ENCODE measurements at places on chromosomes 7 and 10. TPM values are rescaled to one million over a fixed set of nuclear protein-coding genes. Genes with fewer than 3 reads are reported as not detected.

GRCh38 chr7:100122067-100122466, 2.6 kb downstream of the CNPY4 start:
- peaks cover 19% of the 10 kb centered on the region for H3K4me1 ChIP-seq
- H3K36me3 ChIP-seq, result peaks cover 22% of the 10 kb centered on the region
- no peak overlapping the region for H3K4me3 ChIP-seq

GRCh38 chr10:119770928-119771327, 45.1 kb downstream of the INPP5F start:
- H3K4me3 ChIP-seq, result no peak overlapping the region
- H3K27ac ChIP-seq, result no peak overlapping the region
- H3K4me1 ChIP-seq, result no peaks in the 10 kb centered on the region
- no peaks in the 10 kb centered on the region for H3K27me3 ChIP-seq
- no peak for DNase-seq
- H3K36me3 ChIP-seq, result no peaks in the 10 kb centered on the region

DNA sequence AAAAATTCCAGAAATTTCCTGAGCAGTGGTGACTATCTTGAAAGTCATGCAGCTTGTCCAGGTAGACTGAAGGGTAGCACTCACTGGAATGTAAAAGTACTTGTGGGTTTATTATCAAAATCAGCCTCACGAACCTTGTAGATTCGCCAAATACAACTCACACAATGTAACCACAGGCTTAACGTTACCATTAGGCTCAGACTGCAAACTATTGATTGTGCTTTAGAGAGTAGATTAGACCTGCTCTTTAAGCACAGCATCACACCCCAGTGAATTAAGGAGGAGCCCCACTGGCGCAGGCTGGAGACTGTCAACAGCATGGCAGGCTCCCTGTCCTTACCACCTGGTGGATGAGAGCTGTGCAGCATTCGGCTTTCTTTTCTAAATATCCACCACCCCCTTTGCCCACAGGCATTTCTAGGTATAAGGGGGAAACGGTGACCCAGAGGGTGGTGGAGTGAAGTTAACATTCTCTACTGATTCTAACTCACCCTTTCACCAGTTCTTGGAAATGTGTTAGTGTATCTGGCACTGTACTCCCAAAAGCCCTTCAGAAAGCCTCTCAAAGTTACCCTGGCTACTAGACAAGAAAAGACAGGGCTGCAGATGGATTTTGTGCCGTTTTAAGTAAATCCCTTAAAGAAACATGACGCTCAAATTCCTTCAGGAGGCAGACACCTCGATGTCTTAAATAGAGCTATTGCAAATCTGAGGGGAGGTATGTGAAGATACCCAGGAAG, 56.6 kb downstream of the GSDME start:
- H3K27me3 ChIP-seq, result no peaks in the 10 kb centered on the region
- no peak overlapping the region for H3K4me3 ChIP-seq
- no peaks in the 10 kb centered on the region for H3K36me3 ChIP-seq
- DNase-seq, result peak; percentile 48

GRCh38 chr10:28276384-28276783, 26.5 kb downstream of the MPP7 start:
- H3K4me1 ChIP-seq, result no peaks in the 10 kb centered on the region
- DNase-seq, result no peak
- H3K36me3 ChIP-seq, result no peaks in the 10 kb centered on the region
- no peak overlapping the region for H3K27ac ChIP-seq

- peak; percentile 43 for DNase-seq
- no peaks in the 10 kb centered on the region for H3K27me3 ChIP-seq
- peak overlapping the region; percentile 62 for H3K4me3 ChIP-seq
- peaks cover 21% of the 10 kb centered on the region for H3K4me1 ChIP-seq
- H3K27ac ChIP-seq, result no peak overlapping the region
These were observed 569 bp downstream of the ZNF316 start for GRCh38 chr7:6637544-6638229.

DNA sequence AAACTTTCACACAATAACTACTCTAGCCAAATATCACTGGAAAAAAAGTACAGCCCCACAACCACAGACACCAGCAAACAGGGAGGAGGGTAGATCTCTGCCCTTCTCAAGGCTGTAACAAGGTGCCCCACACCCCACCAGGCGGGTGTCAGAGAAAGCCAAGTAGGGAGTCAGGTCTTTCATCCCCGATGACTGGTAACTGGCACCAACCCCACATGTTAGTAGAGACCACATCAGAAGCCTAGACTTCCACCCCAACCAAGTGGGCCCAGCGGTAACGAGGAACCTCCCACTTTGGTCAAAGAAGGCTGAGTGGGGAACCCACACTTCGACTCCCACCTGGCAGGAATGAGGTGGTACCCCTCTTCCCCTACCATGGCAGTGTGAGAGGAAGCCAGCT, 16.4 kb upstream of the RUFY2 start:
- no peak overlapping the region for H3K4me3 ChIP-seq
- DNase-seq, result no peak
- H3K27ac ChIP-seq, result no peak overlapping the region
- H3K4me1 ChIP-seq, result no peaks in the 10 kb centered on the region
- no peaks in the 10 kb centered on the region for H3K27me3 ChIP-seq

DNA sequence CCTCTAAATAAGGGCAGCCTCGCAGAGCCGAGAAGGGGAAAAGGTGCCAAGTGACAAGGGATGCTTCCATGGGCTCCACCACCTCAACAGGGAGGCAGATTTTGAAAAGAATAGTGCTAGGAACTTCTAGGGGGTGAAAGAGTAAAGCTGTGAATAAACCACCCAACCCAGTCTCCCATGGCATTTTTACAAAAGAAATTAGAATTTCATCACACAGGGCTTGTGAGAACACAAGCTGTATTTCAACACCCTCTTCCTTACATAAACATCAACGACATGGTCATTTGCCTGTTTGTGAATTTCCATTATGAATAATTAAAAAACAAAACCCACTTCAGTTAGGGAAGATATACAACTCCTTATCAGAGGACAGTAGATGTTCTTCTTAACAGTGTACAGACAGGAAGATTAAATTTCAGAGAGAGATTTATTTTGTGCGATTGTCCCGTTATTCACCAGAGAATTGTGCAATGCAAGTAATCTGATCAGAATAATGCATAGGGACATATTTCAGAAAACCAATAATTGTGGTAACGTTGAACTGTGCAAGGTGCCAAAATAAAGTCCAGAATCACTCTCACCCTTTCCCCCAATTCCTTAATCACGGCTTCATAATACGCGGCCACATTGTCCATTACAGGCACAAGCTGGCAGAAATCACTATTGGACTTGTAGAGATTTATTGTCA, 207.8 kb upstream of the MGMT start:
- peak; percentile 20 for DNase-seq
- H3K27me3 ChIP-seq, result no peaks in the 10 kb centered on the region
- no peaks in the 10 kb centered on the region for H3K36me3 ChIP-seq

GRCh38 chr10:110821508-110821907, 50.2 kb upstream of the PDCD4 start:
- H3K4me3 ChIP-seq, result peak overlapping the region; percentile 20
- peaks cover 67% of the 10 kb centered on the region for H3K4me1 ChIP-seq
- no peaks in the 10 kb centered on the region for H3K36me3 ChIP-seq
- peak overlapping the region; percentile 92 for H3K27ac ChIP-seq

- H3K27me3 ChIP-seq, result no peaks in the 10 kb centered on the region
- H3K4me3 ChIP-seq, result no peak overlapping the region
- H3K27ac ChIP-seq, result no peak overlapping the region
- no peak for DNase-seq
- no peaks in the 10 kb centered on the region for H3K4me1 ChIP-seq
- no peaks in the 10 kb centered on the region for H3K36me3 ChIP-seq
These were observed 54.6 kb downstream of the CREB5 start for GRCh38 chr7:28466885-28467284.

The PLAU gene
- total RNA-seq, result 21.4 TPM

The MKX gene
- total RNA-seq, result 14.7 TPM

The DNAH11 gene
- 0.13 TPM for total RNA-seq

The SPDYE11 gene
- 0.04 TPM for total RNA-seq
